ENCODE measurements at places on chromosomes 12 and 14.
A peak's percentile ranks its signal among the peaks of the same experiment; 100 is the strongest.

- no peak for DNase-seq
These were observed 66.4 kb downstream of the PAWR start for GRCh38 chr12:79624378-79624777.

GRCh38 chr12:55728186-55728938 is 447 bp downstream of the CD63 start:
- peak; percentile 87 for DNase-seq

DNA sequence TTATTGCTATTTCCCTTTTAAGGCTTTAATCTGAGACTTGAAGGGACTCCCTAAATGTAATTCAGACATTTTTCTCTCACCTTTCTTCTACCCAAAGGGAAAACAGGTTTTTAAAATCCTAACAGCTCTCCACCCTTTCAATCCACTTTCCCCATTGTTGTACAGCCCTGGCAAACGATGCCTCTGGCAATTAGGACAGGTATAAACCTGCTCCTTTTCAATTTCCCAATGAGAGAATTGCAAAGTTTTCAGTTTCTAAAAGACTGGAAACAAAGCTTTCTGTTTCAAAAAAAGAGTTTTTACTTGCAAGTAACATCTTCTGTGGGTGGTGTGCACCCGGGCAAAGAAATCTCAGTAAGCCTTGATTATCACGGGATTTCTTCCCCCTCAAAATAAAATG is 131.2 kb downstream of the HMGA2 start:
- no peak for DNase-seq

GRCh38 chr12:50992819-50993218 is 33.4 kb downstream of the SLC11A2 start:
- peak; percentile 53 for DNase-seq

DNA sequence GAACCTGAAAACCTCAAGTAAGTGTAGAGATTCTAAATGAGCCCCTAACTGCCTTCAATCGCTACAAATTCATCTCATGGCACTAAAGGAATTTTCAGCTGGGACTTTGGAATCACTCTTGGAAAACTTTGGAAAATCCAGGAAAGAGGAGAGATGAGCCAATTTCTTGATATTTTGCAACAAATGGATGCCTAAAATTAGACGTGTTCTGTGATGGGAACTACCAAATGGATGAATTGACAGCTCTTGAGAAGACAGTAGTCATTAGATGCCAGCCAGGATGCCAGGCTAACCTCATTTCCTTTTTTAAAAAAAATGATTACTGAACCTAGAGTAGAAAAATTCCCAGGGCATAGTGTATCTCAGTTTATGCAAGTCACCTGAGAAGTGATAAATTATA is 78.3 kb downstream of the NPAS3 start:
- DNase-seq, result no peak

GRCh38 chr12:113114447-113115178 is 20.9 kb downstream of the RASAL1 start:
- no peak for DNase-seq

GRCh38 chr14:68244262-68244980 is 424.8 kb downstream of the RAD51B start:
- peak; percentile 72 for DNase-seq

- DNase-seq, result no peak
These were observed 352.7 kb downstream of the AEBP2 start for GRCh38 chr12:19792028-19792427.

GRCh38 chr12:48687592-48687991 is 5.6 kb upstream of the KANSL2 start:
- DNase-seq, result no peak

DNA sequence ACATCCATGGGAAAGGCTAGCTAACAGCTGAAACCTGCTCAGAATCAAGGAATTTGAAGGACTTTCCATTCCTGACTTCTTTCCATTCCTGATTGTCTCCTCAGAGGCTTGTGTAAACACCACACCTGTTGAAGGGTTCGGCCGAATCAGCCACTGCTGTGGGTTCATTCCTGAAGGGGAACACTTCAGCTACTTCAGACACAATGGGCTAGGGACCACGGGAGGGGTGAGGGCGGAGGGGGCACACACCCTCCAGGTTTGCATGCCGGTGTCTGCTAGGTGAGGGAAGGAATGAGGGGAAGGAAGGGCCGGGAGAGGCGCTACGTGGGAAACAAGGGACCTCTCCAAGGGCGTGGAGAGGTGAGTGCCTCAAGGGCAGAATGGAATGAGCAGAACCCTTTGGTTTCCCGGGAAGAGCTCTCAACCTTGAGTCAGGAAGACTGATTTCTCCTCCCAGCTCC is 1.3 kb downstream of the GPRC5A start:
- no peak for DNase-seq

DNA sequence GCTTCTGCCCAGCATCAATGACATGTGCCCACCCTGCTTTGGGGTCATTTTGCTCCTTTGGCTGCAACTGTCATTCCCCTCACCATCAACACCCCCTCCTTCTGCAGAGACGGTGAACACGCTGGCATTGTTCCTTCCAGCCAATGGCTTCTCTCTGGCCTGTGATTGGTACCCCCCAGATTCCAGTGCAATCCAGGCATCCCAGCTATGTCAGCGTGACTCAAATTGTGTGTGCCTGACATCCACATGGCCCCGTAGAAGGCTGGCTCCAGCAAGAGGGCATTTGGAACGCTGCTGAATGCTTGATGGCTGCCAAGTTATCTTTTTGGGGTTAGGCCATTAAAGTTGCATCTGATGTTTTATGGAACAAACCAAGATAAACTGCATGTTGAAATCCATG is 21.0 kb upstream of the CCND2 start:
- DNase-seq, result peak; percentile 35

DNA sequence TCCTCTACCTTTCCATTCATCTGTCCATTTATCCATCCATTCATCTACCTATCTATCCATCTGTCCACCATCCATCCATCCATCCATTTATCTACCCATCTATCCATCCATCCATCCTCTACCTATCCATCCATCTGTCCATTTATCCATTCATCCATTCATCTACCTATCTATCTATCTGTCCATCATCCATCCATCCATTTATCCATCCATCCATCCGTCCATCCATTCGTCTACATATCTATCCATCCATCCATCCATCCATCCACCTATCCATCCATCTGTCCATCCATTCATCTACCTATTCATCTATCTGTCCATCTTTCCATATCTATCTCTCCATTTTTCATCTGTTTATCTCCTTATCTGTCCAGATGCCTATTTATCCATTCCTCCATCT is 21.0 kb downstream of the CABP1 start:
- no peak for DNase-seq

- DNase-seq, result no peak
These were observed 1.1 kb upstream of the ITGA7 start for GRCh38 chr12:55708695-55709233.

- no peak for DNase-seq
These were observed 5.0 kb downstream of the LPAR5 start for GRCh38 chr12:6630736-6631135.

- DNase-seq, result no peak
These were observed 90.2 kb downstream of the CALM1 start for GRCh38 chr14:90487031-90487430.

DNA sequence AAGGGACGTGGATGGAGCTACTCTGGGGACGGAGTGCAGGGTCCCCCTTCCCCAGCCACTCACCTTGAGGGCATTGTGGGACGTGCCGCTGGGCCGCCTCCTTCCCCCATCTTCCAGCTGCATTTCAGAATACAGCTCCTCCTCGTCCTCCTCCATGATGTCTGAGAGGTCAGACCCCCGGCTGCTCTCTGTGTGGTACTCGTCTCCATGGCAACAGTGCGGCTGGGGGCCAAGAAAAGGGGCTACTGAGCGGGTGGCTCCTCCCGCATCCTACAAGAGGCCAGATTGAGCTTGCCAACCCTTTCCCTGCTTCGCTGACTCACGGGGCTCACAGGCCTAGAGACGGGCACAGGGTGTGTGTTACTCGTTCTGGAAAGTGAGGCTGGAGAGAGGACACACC is 90.4 kb downstream of the PIWIL1 start:
- DNase-seq, result no peak

GRCh38 chr14:103144085-103144484 is 20.8 kb downstream of the TNFAIP2 start:
- peak; percentile 63 for DNase-seq

- no peak for DNase-seq
These were observed 5.1 kb downstream of the C12orf56 start for GRCh38 chr12:64385468-64385867.

- no peak for DNase-seq
These were observed 8.4 kb downstream of the DAD1 start for GRCh38 chr14:22580625-22581024.

DNA sequence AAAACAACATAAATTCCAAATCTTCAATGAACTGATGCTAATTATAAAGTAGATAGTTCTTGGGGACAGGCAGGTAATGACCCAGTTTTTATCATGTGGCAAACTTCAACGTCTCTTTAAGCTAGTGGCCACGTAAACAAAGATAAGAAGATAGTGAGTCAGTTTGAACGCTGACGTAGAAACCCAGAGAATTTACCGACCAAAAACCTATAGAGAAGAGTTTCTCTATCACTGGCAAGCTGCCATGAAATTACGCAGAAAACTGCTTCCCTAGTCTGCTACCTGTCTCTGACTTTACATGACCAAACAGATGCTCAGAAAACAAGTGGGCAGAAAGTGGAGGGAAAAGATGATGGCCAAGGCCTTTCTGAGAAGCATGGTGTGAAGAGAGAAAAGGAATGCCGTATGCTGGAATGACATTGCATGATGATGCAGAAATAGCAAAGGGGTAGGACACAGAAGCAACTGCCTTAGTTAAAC is 136.3 kb downstream of the ITPR2 start:
- no peak for DNase-seq
